ENCODE measurements at places on chromosomes 7 and 10.

DNA sequence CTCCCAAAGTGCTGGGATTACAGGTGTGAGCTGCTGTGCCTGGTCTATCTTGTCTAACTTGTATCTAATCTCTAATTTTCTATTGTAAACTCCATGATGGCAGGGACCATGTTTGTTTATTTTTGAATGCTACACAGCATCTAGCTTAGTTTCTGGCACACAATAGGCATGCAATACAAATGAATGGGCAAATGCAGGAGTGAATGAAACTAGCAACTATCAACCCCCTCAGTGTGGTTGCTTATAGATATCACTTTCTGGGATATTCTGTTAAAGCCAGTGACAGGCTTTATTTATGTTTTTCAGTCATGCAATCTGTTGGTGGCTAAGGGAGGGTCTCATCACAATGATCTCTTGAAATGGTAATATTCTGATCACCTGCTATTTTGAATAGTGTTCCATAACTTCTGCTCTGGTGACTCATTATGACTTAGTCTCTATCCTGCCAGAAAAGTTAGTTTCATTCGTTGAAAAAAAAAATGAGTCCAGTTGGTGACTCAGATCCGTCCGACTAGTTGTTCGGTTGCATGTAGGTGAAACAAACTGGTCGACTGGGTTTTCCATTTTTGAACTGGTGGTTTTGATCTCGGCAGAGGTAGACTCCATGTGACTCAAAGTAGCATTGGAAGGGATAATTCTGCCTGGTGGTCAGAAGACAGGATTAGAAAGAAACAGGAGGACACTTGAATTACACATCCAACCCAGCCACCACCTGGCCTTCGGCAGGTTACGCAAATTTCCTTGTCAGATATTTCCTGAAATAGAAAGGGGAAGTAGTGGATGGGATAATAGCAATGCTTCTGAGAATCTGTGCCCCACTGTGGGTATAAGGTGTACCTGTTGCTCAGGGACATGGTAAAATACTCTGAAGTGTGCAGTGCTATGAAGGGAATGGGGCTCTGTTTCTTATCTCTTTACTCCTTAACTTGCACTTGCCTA, 76.8 kb downstream of the GATA3 start:
- peak; percentile 8 for DNase-seq

DNA sequence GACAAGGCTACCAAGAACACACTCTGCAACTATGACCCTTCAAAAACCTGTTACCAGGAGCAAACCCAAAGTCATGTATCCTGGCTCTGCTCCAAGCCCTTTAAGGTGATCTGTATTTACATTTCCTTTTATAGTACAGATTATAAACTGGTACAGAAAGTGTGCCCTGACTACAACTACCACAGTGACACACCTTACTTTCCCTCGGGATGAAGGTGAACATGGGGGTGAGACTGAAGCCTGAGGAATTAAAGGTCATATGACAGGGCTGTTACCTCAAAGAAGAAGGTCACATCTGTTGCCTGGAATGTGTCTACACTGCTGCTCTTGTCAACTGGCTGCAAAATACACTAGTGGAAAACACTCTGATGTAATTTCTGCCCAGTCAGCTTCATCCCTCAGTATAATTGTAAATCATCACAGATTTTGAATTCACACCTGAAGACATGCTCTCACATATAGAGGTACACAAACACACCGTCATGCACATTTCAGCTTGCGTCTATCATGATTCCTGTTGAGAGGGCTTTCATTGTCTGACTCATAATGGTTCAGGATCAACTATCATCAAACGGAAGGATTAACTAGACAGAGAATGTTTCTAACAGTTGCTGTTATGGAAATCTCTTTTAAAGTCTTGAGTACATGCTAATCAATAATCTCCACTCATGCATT, 318.3 kb downstream of the NXPH1 start:
- DNase-seq: no peak

- no peak for DNase-seq
Observed at GRCh38 chr10:27470885-27471284, 33.2 kb upstream of the RAB18 start.

DNA sequence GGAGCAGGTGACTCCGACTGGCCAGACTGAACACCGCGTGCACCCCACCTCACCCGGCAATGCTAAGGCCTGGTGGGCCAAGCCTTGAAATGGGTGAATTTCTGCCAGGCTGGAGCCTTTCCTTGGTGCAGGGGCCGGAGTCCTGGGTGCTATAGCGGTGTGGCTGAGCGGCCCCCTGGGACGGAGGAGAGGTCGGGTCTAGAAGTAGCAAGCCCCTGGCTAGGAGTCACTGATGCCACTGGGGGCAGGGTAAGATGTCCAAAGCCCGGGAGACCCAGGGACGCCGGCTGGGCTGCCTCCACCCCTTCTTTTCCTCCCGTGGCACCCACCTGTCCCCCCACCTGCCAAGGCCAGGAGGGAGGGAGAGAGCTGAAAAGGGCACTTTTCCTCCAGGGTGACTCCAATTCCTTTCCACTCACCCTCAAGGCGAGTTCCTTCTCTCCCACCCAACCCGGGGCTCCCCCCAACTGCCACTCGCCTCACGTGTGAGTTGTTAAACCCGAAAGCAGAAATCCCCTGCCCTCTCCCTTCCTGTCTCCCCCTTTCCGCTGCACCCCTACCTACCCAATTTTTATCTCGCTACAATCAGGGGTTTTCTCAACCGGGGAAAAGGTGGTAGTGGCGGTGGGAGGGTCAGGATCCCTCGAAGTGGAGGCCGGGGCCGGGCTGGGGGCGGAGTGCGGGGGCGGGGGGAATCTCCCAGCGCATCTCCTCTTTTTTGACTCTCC, 6.0 kb upstream of the GATA3 start:
- DNase-seq: no peak

Measured in cardiac fibroblast (primary cell).